Osteoblast (primary cell): ENCODE measurements at places on chromosomes 5 and 9. TPM values are rescaled to one million over a fixed set of nuclear protein-coding genes. Genes with fewer than 3 reads are reported as not detected.

- peaks cover 50% of the 10 kb centered on the region for H3K4me1 ChIP-seq
- no peaks in the 10 kb centered on the region for H3K36me3 ChIP-seq
- peak overlapping the region; percentile 86 for H3K27ac ChIP-seq
- no peaks in the 10 kb centered on the region for H3K27me3 ChIP-seq
- H3K4me3 ChIP-seq, result no peak overlapping the region
- DNase-seq, result peak; percentile 89
These were observed 16.3 kb upstream of the PPP2CA start for GRCh38 chr5:134242146-134242545.

DNA sequence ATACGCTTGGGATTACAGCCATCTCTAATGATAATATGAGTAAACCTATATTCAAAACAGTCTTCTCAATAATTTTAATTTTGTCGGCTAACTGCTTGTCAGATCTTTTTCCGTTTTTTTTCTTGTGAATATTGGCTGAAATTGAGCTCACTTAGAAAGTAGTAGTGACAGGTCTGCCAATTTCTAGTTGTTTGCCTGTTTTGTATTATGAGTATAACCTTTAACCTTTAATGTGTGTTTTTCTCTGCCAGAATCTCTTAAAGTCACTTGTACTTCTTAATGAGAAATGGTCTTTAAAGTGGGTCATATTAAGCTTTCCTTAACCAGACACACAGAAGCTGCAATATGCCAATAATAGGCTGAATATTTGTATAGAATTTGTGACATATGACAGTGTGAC is 511.0 kb downstream of the CSNK1G3 start:
- H3K4me1 ChIP-seq, result peaks cover 2% of the 10 kb centered on the region
- H3K27me3 ChIP-seq, result no peaks in the 10 kb centered on the region
- no peaks in the 10 kb centered on the region for H3K36me3 ChIP-seq
- no peak overlapping the region for H3K27ac ChIP-seq

DNA sequence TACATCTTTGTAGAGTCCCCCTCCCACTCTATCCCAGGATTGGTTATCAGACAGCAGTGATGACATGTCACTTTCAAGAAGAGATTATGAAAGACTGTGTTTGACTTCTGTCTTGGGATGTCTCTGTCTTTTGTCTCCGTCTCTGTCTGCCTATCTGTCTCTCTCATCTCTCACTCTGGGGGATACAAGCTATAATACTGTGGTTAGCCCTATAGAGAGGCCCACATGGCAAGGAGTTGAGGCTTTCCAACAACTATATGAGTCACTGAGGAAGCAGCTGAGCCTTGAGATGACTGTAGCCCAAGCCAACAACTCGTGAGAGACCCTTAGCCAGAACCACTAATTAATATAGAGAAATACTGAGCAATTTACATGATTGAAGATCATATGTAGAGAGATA is 284.8 kb downstream of the PDE4D start:
- DNase-seq, result no peak
- no peaks in the 10 kb centered on the region for H3K36me3 ChIP-seq
- peaks cover 11% of the 10 kb centered on the region for H3K4me1 ChIP-seq

GRCh38 chr5:27015758-27016157 is 22.6 kb downstream of the CDH9 start:
- no peak for DNase-seq
- no peaks in the 10 kb centered on the region for H3K36me3 ChIP-seq
- no peaks in the 10 kb centered on the region for H3K27me3 ChIP-seq
- no peak overlapping the region for H3K27ac ChIP-seq
- H3K4me1 ChIP-seq, result no peaks in the 10 kb centered on the region

DNA sequence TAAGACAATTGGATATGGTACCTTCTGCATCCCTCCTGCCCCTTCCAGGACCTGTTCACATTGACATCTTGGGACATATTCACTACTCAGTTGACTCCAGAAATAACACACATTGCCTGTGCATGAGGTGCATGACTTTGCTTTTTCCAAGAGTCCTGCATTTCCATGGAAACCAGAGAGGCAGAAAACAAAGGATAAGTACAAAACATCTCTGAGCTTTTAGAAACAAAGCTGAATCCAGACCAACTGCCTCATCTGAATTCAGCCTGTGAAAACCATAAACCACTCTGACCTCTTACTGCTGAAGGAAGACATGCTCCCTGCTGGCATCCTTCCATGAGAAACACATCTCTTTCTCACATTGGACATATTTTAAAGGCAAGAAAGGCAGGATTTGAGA is 695.1 kb downstream of the TAF11L14 start:
- no peak overlapping the region for H3K4me3 ChIP-seq
- no peaks in the 10 kb centered on the region for H3K36me3 ChIP-seq
- no peak for DNase-seq
- no peaks in the 10 kb centered on the region for H3K4me1 ChIP-seq
- no peak overlapping the region for H3K27ac ChIP-seq

- DNase-seq, result no peak
- H3K27me3 ChIP-seq, result peaks cover 2% of the 10 kb centered on the region
- H3K36me3 ChIP-seq, result no peaks in the 10 kb centered on the region
- no peak overlapping the region for H3K27ac ChIP-seq
These were observed 116.3 kb downstream of the BASP1 start for GRCh38 chr5:17333755-17334154.

- H3K36me3 ChIP-seq, result peaks cover 22% of the 10 kb centered on the region
- DNase-seq, result peak; percentile 88
- no peaks in the 10 kb centered on the region for H3K27me3 ChIP-seq
- H3K4me1 ChIP-seq, result peaks cover 6% of the 10 kb centered on the region
- peak overlapping the region; percentile 43 for H3K27ac ChIP-seq
- H3K4me3 ChIP-seq, result no peak overlapping the region
These were observed 16.9 kb downstream of the DNAJC18 start for GRCh38 chr5:139422307-139422893.

DNA sequence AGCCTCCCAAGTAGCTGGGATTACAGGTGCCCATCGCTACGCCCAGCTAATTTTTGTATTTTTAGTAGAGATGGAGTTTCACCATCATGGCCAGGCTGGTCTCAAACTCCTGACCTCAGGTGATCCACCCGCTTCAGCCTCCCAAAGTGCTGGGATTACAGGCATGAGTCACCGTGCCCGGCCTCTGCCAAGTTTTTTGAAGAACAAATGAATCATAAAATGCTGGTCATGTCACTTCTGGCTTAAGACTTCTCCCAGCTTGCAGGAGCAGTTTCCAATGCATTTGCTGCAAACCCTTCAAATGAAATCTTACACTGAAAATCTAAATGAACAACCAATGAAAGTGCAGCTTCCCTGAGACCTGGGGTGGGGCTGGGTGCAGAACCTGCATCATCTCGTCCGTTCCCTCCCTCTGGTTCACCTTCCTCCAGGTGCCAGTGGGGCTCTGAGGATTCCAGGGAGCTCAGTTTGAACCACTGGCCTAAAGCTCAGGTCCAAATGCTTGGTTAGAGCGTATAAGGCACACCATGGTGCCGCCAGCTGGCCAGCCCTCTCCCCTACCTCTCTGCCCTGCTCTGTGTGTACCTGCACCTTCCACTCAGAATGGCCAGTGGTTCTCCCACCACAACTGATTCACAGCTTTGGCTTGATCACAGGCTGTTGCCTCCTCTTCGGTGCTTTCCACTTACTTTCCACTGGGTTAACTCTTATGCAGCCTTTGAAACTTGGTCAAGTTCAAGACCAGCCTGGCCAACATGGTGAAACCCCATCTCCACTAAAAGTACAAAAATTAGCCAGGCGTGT is 39.8 kb upstream of the FUBP3 start:
- no peak for DNase-seq
- peaks cover 12% of the 10 kb centered on the region for H3K4me1 ChIP-seq
- H3K27me3 ChIP-seq, result peaks cover 38% of the 10 kb centered on the region
- H3K4me3 ChIP-seq, result no peak overlapping the region

- peak; percentile 84 for DNase-seq
- no peaks in the 10 kb centered on the region for H3K36me3 ChIP-seq
- peak overlapping the region; percentile 22 for H3K27ac ChIP-seq
- H3K4me1 ChIP-seq, result peaks cover 42% of the 10 kb centered on the region
These were observed 702.1 kb downstream of the SEMA5A start for GRCh38 chr5:8843771-8844170.

- H3K4me3 ChIP-seq, result no peak overlapping the region
- peaks cover 8% of the 10 kb centered on the region for H3K36me3 ChIP-seq
- H3K4me1 ChIP-seq, result peaks cover 32% of the 10 kb centered on the region
- no peak overlapping the region for H3K27ac ChIP-seq
These were observed 19.8 kb downstream of the COL27A1 start for GRCh38 chr9:114174876-114175771.

DNA sequence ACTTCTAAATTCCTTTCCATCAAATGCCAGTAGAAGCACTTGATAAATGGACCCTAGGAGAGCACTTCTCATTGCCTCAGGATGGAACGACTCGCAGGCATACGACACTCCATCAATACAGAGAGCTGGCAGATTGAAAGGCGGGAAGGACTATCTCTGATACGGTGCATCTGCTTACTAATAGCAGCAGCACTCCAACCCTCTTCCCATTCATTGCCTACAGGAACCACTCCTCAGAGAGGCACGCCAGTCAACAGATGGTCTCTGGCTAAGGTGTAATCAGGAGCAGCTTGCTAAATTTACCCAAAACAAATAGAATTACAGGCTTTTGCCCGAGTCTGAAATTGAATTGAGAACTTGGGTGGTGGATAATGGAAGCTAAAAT is 168.1 kb downstream of the EFNA5 start:
- no peak overlapping the region for H3K4me3 ChIP-seq
- H3K27ac ChIP-seq, result no peak overlapping the region
- H3K4me1 ChIP-seq, result no peaks in the 10 kb centered on the region
- peak; percentile 25 for DNase-seq
- H3K36me3 ChIP-seq, result no peaks in the 10 kb centered on the region

DNA sequence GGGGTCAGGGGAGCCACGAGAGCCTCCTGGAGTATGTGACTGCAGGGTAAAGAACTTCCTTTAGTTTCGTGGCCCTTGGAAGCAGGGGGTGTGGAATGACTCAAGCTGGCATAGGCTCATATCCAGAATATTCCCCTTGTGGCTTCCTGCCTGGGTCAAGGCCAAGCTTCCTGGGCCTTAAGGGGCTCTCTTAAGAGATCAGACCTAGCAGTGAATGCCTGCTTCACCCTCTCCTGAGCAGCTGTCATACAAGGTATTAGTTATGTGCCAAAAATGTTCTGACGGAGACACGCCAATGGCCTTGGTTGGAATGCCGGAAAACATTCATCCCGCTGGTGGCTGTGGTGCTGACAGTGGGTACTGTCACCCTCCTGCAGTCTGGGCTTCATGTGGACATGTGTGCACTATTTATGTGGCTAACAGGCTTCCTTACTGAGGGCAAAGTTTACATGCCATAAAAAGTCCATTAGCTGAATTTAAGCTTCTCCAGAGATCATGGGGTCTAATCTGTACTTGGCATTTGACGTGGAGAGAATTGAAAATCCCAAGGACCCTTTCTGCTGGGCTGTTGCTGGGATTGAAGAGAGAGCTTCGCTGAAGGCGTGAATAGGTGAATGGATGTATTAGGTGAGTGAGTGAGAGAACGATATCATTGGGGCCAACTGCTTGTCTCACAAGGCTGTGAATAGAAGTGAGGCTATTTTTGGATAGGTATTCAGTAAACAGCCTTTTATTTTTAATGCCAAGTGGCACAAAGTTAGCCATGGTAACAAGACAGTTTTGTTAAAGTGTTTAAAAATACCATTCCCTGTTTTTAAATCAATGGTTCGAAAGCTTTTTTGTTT is 156.8 kb downstream of the MACROH2A1 start:
- H3K27me3 ChIP-seq, result no peaks in the 10 kb centered on the region
- peak overlapping the region; percentile 63 for H3K27ac ChIP-seq
- H3K36me3 ChIP-seq, result no peaks in the 10 kb centered on the region
- H3K4me1 ChIP-seq, result peaks cover 47% of the 10 kb centered on the region
- no peak overlapping the region for H3K4me3 ChIP-seq
- peak; percentile 91 for DNase-seq

- peaks cover 5% of the 10 kb centered on the region for H3K27me3 ChIP-seq
- no peak overlapping the region for H3K27ac ChIP-seq
- H3K36me3 ChIP-seq, result no peaks in the 10 kb centered on the region
- no peak for DNase-seq
- no peak overlapping the region for H3K4me3 ChIP-seq
These were observed 38.9 kb upstream of the HMGCS1 start for GRCh38 chr5:43352131-43352530.

DNA sequence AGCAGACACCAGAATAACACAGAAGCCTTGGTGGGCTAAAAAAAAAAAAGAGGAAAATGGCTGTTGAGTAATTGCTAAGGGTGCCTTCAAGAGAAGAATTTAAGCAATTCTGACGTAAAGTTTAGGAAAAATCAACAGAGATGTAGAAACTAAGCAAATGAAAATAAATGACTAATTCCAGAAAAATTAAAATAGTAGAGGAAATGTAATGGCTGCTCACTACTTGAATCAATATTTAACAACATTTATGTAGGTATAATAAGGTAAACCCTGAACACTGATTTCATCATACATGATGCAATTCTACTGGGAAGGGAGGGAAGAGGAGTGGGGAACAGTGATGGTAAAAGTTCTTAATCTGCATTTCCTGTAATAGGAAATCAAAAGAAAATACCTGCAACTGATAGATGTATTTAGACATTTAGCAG is 41.4 kb downstream of the PUM3 start:
- H3K4me3 ChIP-seq, result no peak overlapping the region
- H3K4me1 ChIP-seq, result peaks cover 23% of the 10 kb centered on the region
- peak; percentile 72 for DNase-seq

DNA sequence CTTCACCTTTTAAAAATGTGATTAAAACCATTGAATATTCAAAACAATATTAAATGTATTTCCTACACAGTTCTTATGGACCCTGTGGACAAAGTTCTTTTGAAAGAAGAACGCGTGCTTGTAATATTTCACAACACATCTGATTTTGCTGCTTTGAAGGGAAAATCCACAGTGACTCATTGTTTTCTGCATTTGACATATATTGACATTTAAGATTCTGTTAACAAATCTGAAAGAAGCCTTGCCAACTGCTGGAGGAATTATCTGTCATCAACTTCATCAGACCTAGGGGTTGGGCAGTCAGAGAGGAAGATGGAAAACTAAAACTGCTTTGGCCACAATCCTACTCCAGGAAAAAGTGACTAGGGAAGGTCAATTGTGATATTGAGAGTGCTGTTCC is 56.9 kb upstream of the RASEF start:
- H3K27ac ChIP-seq, result no peak overlapping the region
- DNase-seq, result no peak
- no peaks in the 10 kb centered on the region for H3K27me3 ChIP-seq
- H3K36me3 ChIP-seq, result no peaks in the 10 kb centered on the region
- H3K4me1 ChIP-seq, result no peaks in the 10 kb centered on the region

GRCh38 chr5:99033014-99033900 is 104.5 kb upstream of the CHD1 start:
- H3K4me3 ChIP-seq, result peak overlapping the region; percentile 75
- no peaks in the 10 kb centered on the region for H3K36me3 ChIP-seq
- H3K4me1 ChIP-seq, result peaks cover 13% of the 10 kb centered on the region
- H3K27ac ChIP-seq, result peak overlapping the region; percentile 75
- DNase-seq, result no peak
- H3K27me3 ChIP-seq, result no peaks in the 10 kb centered on the region

- no peak overlapping the region for H3K4me3 ChIP-seq
- H3K4me1 ChIP-seq, result no peaks in the 10 kb centered on the region
- DNase-seq, result no peak
- no peak overlapping the region for H3K27ac ChIP-seq
These were observed 13.5 kb upstream of the TSSK1B start for GRCh38 chr5:113448252-113448651.

GRCh38 chr5:158637039-158637438 is 462.7 kb downstream of the EBF1 start:
- H3K36me3 ChIP-seq, result no peaks in the 10 kb centered on the region
- H3K27me3 ChIP-seq, result no peaks in the 10 kb centered on the region
- DNase-seq, result no peak
- no peak overlapping the region for H3K4me3 ChIP-seq

The RAPGEF1 gene
- 34.7 and 42.1 TPM in 2 replicates for total RNA-seq

The SLC6A18 gene
- total RNA-seq, result not detected in 2 replicates

The CDHR2 gene
- total RNA-seq, result under 0.01 TPM in 1 of 2 replicates, not detected in the other

The TAF11L10 gene
- not detected in 2 replicates for total RNA-seq

The FGF10 gene
- total RNA-seq, result 1.4 and 1.8 TPM in 2 replicates

The PHYHD1 gene
- total RNA-seq, result 7.6 and 8.0 TPM in 2 replicates

The SLC6A19 gene
- total RNA-seq, result not detected in 2 replicates

The HMMR gene
- total RNA-seq, result 2.5 and 2.9 TPM in 2 replicates

The EIF4E1B gene
- total RNA-seq, result not detected in 2 replicates

The MEGF9 gene
- 10.9 and 11.8 TPM in 2 replicates for total RNA-seq
